Coronary artery (tissue), 2 donors: ENCODE measurements at places on chromosomes 7 and 10.

GRCh38 chr10:122327237-122328206, 47.0 kb upstream of the PLEKHA1 start:
- no peak for DNase-seq

DNA sequence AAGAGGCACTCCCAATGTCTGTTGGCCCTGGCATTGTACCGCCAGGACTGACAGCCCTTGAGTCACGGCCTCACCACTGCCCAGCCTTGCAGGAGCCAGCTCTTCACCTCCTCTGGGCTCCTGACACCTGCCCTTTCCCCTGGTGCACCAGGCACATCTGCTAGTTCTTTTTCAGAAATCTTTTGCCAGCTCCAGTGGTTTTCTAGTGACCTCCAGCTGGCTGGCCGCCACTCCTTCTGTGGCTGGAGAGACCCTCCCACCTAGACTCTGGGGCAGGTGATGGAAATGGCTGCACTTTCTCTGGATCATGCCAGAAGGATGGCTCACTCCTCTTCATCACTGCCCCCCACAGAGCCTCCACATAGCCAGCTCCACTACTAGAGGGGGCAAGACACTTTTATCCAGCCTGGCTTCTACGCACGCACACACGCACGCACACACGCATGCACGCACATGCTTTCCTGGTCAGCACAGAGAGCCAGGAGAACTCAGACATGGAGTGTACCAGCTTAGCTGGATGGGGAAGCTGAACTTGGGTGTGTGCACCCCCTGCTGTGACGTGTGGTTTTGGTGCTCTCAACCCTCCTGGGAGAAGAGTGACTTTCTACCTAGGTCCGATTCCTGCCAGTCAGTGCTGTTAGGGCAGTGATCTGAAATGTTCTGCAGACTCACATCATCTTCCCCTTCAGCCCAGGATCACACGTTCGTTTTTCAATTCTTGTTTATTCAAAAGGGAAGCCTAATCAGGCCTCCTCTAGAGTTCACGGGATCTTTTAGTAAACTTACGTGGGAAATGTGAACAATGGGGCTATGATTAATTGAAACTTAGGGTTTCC, 222.0 kb downstream of the PRPF18 start:
- DNase-seq = no peak

- DNase-seq = no peak
Measured at GRCh38 chr7:138670594-138670993, 30.6 kb downstream of the SVOPL start.

DNA sequence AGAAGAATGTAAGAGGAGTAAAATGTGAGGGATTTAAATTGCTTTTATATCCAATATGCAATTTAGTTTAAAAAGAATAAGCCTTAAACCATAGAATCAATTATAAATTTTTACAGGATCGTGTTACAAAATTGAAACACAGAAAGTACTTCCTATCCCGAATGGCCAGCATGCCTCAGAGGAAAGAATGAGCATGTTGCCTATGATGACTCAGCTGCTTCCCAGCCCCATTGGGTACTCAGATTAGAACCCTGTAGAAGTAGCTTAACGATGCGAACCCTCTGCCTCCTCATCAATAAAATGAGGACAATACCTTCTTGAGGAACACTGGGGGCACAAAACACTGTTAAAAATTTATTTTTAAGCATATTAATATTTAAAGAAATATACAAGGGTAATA, 113.4 kb upstream of the CDK1 start:
- no peak for DNase-seq

DNA sequence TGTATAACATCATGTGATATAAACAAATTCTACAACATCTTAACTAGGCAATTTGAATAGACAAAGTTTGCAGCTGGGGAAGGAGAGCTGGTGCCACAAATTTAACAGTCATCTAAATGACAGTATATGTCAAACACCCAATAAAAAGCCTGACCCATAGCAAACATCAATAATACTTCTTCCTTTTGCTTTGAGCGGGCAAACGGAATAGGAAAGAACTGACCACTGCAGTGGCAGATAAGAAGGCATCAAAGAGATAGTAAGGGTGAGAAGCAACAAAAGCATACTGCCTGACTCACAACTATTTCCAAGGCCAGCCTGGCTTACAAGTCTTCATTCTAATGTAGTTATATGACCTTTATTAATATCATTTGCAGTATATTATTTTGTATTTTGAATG, 99.9 kb downstream of the LRRN3 start:
- no peak for DNase-seq
